Right ventricle myocardium superior (tissue), 1 donor: ENCODE measurements at places on chromosomes 1 and 21. TPM values are rescaled to one million over a fixed set of nuclear protein-coding genes. Genes with fewer than 3 reads are reported as not detected.

The LRRC42 gene
- 12.0 TPM for total RNA-seq

The CCDC185 gene
- not detected for total RNA-seq

The TESK2 gene
- total RNA-seq = 1.5 TPM

- no peak for DNase-seq
Observed at GRCh38 chr1:5601516-5601915, 390.7 kb downstream of the NPHP4 start.
